ENCODE measurements at places on chromosomes 5 and 9. TPM values are rescaled to one million over a fixed set of nuclear protein-coding genes. Genes with fewer than 3 reads are reported as not detected.

Gene LOX
- not detected for total RNA-seq

Gene GFPT2
- total RNA-seq: 32.9 TPM

Gene RCL1
- 37.3 TPM for total RNA-seq

Gene PNPLA7
- 1.8 TPM for total RNA-seq

Gene FABP6
- total RNA-seq: 18.0 TPM

Gene UBTD2
- total RNA-seq: 19.5 TPM

Gene SAP30L
- 33.3 TPM for total RNA-seq

Gene KIF20A
- total RNA-seq: 61.7 TPM

Gene RARS1
- 205 TPM for total RNA-seq

Gene LIFR
- total RNA-seq: 5.8 TPM

Gene CER1
- total RNA-seq: not detected

Gene SH3RF2
- 0.58 TPM for total RNA-seq

Gene PAM
- 70.2 TPM for total RNA-seq

Gene ARL14EPL
- 2.3 TPM for total RNA-seq

Gene DRD1
- total RNA-seq: not detected

Gene MSMP
- not detected for total RNA-seq

Gene PDCD1LG2
- 0.82 TPM for total RNA-seq

Gene RAB3C
- not detected for total RNA-seq

Gene OR1Q1
- total RNA-seq: not detected

Gene DIPK1B
- total RNA-seq: 12.7 TPM

Gene SLC1A3
- 23.9 TPM for total RNA-seq

Gene PDGFRB
- 6.1 TPM for total RNA-seq

Gene PCDHA5
- total RNA-seq: 3.0 TPM

Gene ADAMTS12
- 15.2 TPM for total RNA-seq

Gene SHISAL2B
- total RNA-seq: not detected

Gene SAXO1
- not detected for total RNA-seq

Gene GABRB2
- total RNA-seq: not detected

Gene EPB41L4B
- 0.45 TPM for total RNA-seq

Gene LCN2
- total RNA-seq: 4.4 TPM

Gene DDX4
- total RNA-seq: not detected

Gene CCDC192
- 0.27 TPM for total RNA-seq

Gene PCDHGA12
- 0.80 TPM for total RNA-seq

Gene HK3
- not detected for total RNA-seq

Gene QRFP
- total RNA-seq: not detected

Gene DAB2
- 14.2 TPM for total RNA-seq

Gene ZNF367
- total RNA-seq: 28.6 TPM

Gene CDKN2A
- 14.4 TPM for total RNA-seq

Gene SOX30
- not detected for total RNA-seq
